Amniotic stem cell (primary cell): ENCODE measurements at places on chromosomes 5 and 9.

- no peak for DNase-seq
These were observed 431.7 kb upstream of the POU5F2 start for GRCh38 chr5:94173100-94173499.

DNA sequence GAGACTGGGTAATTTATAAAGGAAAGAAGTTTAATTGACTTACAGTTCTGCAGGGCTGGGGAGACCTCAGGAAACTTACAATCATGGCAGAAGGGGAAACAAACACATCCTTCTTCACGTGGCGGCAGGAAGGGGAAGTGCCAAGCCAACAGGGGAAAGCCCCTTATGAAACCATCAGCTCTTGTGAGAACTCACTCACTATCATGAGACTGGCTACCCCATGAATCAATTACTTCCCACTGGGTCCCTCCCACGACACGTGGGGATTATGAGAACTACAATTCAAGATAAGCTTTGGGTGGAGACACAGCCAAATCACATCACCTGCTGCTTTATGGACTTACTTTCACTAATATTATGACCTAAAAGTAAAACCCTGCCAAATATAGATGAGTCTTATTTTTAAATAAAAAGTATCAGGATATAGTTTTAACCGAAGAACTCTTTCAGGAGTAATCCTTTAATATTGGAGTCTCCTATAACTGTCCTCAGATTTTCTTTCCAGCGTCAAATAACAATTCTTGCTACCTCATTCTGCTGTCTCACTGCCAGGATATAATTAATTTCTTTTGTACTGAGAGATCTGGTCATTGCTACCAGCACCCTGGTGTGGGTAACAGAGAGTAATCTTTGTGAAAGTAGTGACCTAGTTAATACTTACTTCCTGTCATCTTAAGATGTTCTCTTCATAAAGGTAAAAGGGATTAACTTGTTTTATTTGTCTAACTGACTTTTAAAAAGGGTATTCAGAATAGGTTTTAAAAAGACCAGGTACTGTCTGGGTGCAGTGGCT lies 68.6 kb downstream of the NLN start:
- DNase-seq: no peak

GRCh38 chr5:115402822-115403577 lies 106.5 kb upstream of the CCDC112 start:
- no peak for DNase-seq

DNA sequence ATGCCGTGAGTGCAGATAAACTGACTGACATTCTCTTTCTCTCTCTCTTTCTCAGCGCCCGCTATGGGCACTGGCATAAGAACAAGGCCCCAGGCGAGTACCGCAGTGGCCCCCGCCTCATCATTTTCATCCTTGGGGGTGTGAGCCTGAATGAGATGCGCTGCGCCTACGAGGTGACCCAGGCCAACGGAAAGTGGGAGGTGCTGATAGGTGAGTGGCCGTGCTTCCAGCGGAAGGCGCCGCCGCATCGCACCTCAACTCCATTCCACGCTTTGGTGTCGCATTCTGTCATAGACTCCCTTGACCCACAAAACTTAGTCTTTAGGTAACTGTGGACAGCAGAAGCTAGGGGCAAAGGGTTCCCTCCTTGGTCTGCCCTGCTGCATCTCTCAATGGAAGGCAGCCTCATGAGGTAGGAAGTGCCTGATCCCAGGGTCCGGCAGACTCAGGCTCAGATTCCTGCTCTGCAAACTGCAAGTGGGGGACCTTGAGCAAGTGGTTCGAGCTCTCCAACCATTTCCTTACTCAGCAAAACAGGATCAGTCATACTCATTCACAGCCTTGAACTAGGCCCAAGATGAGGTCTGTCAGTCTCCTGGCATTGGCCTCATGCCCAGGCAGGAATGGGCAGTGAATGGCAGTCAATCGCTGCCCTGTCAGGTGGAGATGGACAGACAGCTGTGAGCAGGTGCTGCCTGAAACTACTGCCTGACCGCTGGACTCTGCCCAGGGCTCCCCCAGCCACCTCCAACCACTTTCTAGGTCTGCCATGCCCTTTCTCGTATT lies 24.2 kb upstream of the CFAP157 start:
- no peak for DNase-seq

GRCh38 chr5:179237770-179238627 lies 107.3 kb downstream of the ADAMTS2 start:
- no peak for DNase-seq

DNA sequence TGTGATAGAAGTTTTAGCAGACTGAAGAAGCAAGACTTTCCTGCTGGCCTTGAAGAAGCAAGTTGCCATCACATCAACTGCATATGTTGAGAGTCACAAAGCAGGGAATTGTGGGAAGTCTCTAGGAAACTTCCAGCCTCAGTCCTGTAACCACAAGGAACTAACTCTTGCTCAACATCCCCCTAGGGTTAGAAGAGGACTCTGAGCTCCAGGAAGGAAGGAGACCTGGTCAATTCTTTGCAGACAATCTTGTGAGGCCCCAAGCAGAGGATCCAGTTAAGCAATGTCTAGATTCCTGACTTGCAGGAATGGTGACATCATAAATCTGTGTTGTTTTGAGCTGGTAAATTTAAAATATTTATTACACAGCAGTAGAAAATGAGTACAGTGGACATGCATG lies 18.6 kb upstream of the ZNF366 start:
- DNase-seq: no peak

- peak; percentile 35 for DNase-seq
These were observed 16.0 kb upstream of the PUM3 start for GRCh38 chr9:2859776-2860379.

DNA sequence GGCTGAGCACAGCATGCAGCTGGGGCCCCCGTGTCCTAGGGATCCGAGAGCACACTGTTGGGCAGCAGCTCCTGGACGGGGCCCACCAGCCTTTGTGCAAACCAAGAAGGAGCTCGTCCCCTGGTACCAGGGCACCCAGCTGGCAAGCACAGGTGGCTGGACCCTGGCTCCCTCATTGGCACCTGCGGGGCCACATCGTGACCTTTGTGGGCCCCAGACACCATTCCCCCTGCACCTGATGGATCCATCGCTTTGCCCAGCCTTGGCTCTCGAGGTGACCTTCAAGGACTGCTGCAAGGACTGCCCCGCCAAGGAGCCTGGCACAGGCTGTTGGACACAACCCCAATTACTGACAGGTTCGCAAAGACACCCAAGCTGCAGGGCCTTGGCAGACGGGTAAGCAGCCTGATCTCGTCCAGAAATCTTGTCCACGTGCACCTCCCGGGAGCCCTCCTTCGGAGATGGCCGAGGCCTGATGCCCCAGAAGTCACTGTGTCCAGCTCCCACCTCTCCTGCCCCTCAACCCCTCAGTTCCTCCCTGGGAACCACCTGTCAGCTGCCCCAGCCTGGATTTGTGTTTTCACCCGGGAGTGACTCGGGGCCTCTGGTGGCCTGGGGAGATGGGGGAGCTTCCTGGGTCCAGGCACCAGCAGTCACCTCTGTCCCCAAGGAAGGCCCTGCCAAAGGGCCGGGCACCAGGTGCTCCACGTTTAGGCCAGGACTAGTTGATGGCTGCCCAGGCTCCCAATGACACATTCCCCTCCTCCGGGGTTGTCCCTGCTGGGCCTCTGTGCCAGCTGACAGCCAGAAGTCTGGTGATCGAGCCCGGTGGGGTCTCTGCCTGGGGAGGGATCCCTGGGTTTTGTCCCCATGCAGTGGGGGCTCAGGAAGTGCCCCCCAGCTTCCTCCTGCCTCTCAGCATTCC lies 137.1 kb upstream of the PPP1R26 start:
- no peak for DNase-seq

DNA sequence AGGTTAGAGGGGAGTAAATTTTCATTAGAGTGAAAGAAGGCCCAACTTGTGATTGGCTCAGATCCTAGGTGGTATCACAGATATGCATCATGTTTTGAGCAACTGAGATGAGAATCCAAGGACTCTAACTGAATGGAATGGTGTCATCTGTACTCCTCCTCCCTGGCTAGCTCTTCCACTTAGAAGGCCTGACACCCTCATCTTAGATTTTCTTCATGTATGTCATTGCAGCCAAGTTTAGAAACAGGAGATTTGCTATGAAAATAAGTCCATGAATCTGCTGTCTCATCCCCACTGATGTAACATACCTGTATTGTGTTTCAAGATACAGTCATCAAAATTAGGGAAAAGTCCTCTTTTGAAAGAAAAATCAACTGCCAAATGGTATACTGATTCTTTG lies 54.4 kb downstream of the ITGA1 start:
- no peak for DNase-seq

- DNase-seq: no peak
These were observed 296.9 kb downstream of the ADGRV1 start for GRCh38 chr5:90855296-90856010.

DNA sequence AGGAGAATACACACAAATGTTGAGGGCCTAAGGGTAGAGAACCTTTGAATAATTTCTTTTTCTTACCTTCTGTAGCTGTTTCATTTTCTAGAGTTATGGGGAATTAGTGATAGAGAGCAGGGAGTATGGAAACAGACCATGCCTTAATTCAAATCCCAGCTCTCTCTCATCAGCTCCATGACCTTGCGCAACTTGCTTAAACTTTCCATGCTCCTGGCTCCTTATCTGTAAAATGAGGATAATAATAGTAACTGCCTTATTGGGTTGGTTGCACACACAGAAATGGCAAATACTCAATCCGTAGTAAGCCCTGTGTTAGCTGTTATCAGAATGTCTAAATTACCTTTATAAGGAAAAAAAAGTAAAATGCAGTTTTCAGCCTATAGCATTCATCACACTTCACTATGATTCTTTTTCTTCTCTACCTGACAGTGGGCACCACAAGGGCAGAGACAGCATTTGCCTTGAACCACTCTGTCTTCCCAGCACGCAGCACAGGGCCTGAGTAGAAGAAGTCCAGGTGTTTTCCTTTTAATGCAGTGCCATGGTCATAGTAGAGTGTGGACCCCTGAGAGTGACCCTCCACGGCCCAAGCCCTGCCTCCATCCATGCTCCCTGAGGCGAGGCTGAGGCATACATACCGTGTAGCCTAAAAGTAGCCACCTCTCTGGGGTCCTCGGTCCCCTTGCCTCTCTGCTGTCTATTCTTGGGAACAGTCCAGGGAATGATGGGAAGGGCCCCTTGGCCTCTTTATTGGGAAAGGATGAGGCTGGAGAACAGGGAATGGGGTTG lies 17.4 kb downstream of the C5orf15 start:
- no peak for DNase-seq

- no peak for DNase-seq
These were observed 403.5 kb upstream of the ST8SIA4 start for GRCh38 chr5:101306391-101307137.

DNA sequence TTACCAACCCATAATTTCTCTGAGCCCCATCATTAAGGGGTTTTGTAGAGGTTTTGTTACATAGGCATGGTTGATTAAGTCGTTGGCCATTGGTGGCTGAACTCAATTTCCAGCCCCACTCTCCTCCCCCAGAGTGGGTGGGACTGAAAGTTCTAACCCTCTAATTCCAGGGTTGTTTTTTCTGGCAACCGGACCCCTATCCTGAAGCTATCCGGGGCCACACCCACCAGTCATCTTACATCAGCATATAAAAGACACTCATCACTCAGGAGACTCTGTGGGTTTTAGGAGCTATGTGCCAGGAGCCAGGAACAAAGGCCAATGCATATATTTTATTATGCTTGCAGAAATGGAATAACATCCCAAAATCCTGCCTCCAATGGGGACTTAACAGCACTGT lies 186.0 kb downstream of the NXNL2 start:
- no peak for DNase-seq

DNA sequence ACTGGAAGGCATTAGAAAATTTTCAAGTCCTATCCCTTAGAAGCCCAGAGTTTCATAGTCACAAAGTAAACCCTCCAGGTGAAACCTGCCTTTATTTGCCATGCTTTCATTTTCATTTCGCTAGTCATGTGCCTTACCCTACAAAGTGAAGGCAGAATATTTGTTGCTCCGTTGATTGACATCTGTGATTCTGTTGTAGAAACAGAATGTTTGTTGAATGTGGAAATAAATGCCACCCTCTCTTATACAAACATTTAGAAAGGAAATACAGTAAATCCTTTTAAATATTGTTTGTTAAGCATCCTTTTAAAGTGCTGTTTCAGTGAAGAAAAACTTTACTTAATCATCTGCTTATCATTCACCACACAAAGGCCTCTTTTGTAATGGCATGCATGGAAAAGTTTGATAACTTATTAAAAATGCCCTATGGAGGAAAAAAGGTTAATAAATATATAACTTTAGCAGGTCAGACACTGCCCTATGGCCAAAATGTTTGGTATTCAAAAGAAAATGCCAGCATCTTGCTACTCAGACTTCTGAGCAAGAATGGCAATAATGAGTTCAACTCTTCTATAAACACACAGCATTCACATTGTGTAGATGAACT lies 34.3 kb upstream of the CAST start:
- DNase-seq: no peak

GRCh38 chr5:96721351-96721977 lies 59.3 kb downstream of the CAST start:
- no peak for DNase-seq

DNA sequence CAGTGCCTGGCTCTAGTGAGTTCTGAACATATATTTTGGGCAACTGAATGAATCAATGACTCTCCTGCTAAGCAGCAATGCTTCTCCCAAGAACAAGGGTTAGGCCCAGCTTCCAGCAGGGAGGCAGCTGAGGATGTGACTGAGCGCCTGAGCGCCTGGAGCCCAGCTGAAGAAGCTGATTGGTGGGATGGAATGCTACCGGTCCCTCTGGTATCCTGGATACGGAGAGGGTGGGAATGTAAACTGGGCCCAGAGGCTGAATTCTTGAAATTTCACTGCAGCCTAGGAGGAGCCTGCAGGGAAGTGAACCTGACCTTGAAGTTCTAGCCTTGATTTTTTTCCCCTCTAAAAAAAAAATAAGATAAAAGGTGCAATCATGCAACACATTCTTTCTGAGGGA lies 43.2 kb downstream of the WWC1 start:
- DNase-seq: no peak

GRCh38 chr9:93118863-93119702 lies 15.0 kb downstream of the NINJ1 start:
- no peak for DNase-seq

GRCh38 chr9:976258-976942 lies at the start of gene DMRT3:
TSS of gene DMRT3 (plus strand) at chr9:976655. CDS start at chr9:977002, 347 bp downstream.
- no peak for DNase-seq

- peak; percentile 18 for DNase-seq
These were observed 44.9 kb downstream of the PCSK1 start for GRCh38 chr5:96388176-96388575.

- no peak for DNase-seq
These were observed 41.5 kb downstream of the ALG2 start for GRCh38 chr9:99180199-99180598.

- DNase-seq: no peak
These were observed 42.1 kb downstream of the WDR41 start for GRCh38 chr5:77449981-77450380.

- DNase-seq: no peak
These were observed 1.0 kb upstream of the GRM6 start for GRCh38 chr5:178996156-178996555.

- no peak for DNase-seq
These were observed 69.6 kb downstream of the NR2F1-AS1 start for GRCh38 chr5:93511445-93511844.

GRCh38 chr5:112848116-112848811 lies 12.8 kb upstream of the SRP19 start:
- DNase-seq: peak; percentile 56
